ENCODE measurements at places on chromosomes 2 and 18. TPM values are rescaled to one million over a fixed set of nuclear protein-coding genes. Genes with fewer than 3 reads are reported as not detected.

IGFBP2 gene
- total RNA-seq: 5.3 TPM

PSMG2 gene
- 87.7 TPM for total RNA-seq

NEU2 gene
- total RNA-seq: 0.24 TPM

COQ10B gene
- total RNA-seq: 22.3 TPM

PROKR1 gene
- not detected for total RNA-seq

KIF5C gene
- total RNA-seq: 4.7 TPM

ZSCAN30 gene
- total RNA-seq: 2.8 TPM

MYO5B gene
- total RNA-seq: 16.2 TPM

IL1B gene
- 4.1 TPM for total RNA-seq

CHRNG gene
- total RNA-seq: not detected

CNDP1 gene
- total RNA-seq: not detected

TACR1 gene
- total RNA-seq: not detected

UPP2 gene
- total RNA-seq: not detected

PRKAG3 gene
- not detected for total RNA-seq

SERPINB11 gene
- total RNA-seq: not detected

ZC3H6 gene
- total RNA-seq: 0.20 TPM

ANKRD30BL gene
- total RNA-seq: not detected

ACADL gene
- total RNA-seq: not detected

TMEM37 gene
- 0.27 TPM for total RNA-seq

RSAD2 gene
- total RNA-seq: not detected

PNO1 gene
- 33.9 TPM for total RNA-seq

MYOM1 gene
- not detected for total RNA-seq

UGT1A8 gene
- not detected for total RNA-seq

SH2D6 gene
- 0.26 TPM for total RNA-seq

ASB18 gene
- not detected for total RNA-seq

PLEK gene
- total RNA-seq: not detected

SRD5A2 gene
- total RNA-seq: not detected

VRK2 gene
- 24.4 TPM for total RNA-seq

CCL20 gene
- total RNA-seq: 0.23 TPM

CDK15 gene
- total RNA-seq: 0.72 TPM

BOLL gene
- total RNA-seq: not detected

KATNAL2 gene
- total RNA-seq: not detected

IL1R2 gene
- 0.57 TPM for total RNA-seq

COL4A4 gene
- total RNA-seq: 0.10 TPM

NYAP2 gene
- total RNA-seq: not detected

IMPACT gene
- 28.1 TPM for total RNA-seq

USP40 gene
- 27.8 TPM for total RNA-seq

MC4R gene
- not detected for total RNA-seq

CRACDL gene
- total RNA-seq: not detected

STAM2 gene
- 20.2 TPM for total RNA-seq

CD226 gene
- 0.17 TPM for total RNA-seq

PDE11A gene
- 0.42 TPM for total RNA-seq

MAP3K19 gene
- total RNA-seq: not detected

SIGLEC15 gene
- total RNA-seq: 9.1 TPM

PPP1R1C gene
- not detected for total RNA-seq

TTC31 gene
- total RNA-seq: 18.7 TPM

C2orf66 gene
- total RNA-seq: not detected

IWS1 gene
- 39.5 TPM for total RNA-seq

GAD1 gene
- total RNA-seq: 2.4 TPM

SPC25 gene
- 27.1 TPM for total RNA-seq

EFEMP1 gene
- 336 TPM for total RNA-seq

FZD7 gene
- total RNA-seq: 5.7 TPM

MYL12B gene
- 353 TPM for total RNA-seq

ALPP gene
- total RNA-seq: not detected

PLCD4 gene
- 1.7 TPM for total RNA-seq

CHRND gene
- total RNA-seq: not detected

MARCO gene
- 0.32 TPM for total RNA-seq

Data from HT1080 (cell line).